ENCODE measurements at places on chromosomes 16 and 17.
A peak's percentile ranks its signal among the peaks of the same experiment; 100 is the strongest.

- DNase-seq = no peak
These were observed 42.4 kb downstream of the RPA1 start for GRCh38 chr17:1872254-1872653.

DNA sequence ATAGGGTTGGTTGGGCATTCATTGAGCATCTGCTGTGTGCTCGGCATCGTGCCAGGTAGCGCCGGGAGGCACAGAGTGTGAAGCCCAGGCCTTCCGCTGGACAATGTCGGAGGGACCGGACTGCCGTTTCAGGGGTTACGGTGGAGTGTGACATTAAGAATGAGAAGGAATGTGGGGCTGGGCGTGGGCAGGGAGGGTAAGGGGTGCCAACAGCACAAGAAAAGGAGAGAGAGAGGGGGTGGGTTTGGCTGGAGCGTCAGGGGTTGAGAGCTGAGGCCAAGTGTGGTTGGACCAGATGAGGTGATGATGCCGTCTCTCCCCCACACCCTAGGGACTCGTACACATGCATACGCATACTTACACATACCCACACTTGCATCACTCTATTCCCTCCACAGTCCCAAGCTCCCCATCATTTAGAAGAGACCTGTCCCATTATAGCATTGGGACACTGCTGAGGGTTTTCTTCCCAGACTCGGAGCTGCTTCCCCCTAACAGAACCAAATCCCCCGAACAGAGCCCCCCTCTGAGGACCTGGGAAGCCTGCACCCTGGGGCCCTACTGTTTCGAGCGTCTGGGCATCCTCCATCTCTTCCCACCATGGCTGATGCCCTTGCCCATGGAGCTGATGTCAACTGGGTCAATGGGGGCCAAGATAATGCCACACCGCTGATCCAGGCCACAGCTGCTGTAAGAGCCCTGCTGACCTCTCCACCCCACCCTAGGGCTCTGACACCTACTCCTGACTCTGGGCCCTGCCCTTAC, 3.3 kb upstream of the KCTD11 start:
- DNase-seq = no peak

GRCh38 chr16:89431158-89431584, 59.2 kb downstream of the ANKRD11 start:
- DNase-seq = no peak

DNA sequence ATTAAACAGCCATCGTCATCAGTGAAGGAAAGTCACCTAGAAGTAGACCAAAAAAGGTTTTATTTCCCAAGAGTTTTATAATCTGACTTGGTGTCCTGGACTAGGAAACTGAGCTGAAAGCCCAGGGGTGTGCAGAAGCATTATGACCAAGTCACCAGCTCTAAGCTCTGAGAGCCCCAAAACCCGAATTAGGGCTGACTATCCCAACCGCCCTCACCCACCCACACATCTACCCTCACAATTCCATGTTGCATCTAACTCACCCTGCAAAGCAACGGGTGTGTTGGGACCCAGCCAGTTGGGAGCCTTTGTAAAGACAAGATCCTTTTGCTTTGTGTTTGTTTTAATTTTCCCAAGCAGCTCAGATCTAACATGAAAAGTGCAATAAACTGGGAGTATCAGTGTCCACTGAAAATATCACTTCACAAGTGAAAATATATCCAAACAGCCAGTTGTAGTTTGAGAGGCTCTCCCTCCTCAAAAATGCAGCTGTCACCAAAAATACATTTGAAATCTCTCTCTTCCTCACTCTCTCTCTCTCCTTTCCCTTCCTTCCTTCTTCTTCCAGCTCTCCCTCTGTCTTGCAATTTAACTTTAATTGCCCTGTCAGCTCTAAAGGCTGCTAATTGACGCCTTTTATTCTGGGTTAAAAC, 16.2 kb upstream of the NOG start:
- no peak for DNase-seq

DNA sequence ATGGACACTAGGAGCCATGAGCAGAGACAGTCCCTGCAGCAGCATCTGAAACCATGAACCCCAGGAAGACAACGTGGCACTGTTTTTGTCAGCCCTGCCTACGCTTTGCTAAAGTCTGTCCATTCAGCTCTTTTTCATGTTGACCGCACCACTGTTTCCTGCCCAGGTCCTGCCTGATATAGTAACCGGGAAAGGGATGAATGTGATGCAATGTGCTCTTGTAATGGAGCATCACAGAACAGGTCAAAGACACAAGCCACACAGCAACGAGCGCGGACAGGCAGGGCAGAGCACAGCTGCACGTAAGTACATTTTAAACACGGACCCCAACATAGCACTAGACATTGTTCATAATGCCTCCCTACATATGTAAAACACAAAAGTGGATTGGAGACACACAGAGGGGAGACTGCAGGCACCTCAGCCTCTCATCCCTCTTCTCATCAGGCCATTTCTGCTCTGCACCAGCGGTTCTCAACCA, 16.9 kb upstream of the TNFRSF13B start:
- no peak for DNase-seq

- DNase-seq = no peak
These were observed 3.2 kb upstream of the NLRP1 start for GRCh38 chr17:5587438-5588032.

GRCh38 chr16:67884684-67885083, at the start of gene NRN1L:
Gene NRN1L (plus strand): TSS chr16:67884885. CDS start chr16:67884904, 19 bp downstream.
- peak; percentile 27 for DNase-seq

GRCh38 chr16:61289141-61289540, 747.1 kb downstream of the CDH8 start:
- no peak for DNase-seq

GRCh38 chr16:55499281-55499680, 9.6 kb upstream of the LPCAT2 start:
- DNase-seq = no peak

DNA sequence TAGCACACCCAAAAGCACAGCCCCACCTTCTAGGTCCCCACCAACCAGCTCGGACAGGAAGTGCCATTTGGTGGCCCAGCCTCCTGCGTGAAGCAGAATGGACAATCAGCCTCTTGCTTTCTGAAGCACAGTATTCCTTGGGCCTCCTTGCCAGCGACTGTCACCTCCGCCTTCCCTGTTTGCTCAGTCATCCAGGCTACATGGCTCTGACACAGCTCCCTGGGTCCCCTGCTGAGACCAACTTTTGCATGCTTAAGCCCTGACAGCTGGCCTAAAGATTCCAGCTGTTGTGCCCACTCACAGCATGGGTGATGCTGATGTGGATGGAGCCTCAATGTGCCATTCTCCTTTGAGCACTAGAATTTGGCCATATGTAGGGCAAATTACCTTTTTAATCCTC, 4.5 kb upstream of the CACNG5 start:
- no peak for DNase-seq

- DNase-seq = no peak
These were observed 26.6 kb downstream of the STH start for GRCh38 chr17:46025510-46026165.

- DNase-seq = no peak
These were observed 79.5 kb downstream of the ANKRD11 start for GRCh38 chr16:89410794-89411309.

DNA sequence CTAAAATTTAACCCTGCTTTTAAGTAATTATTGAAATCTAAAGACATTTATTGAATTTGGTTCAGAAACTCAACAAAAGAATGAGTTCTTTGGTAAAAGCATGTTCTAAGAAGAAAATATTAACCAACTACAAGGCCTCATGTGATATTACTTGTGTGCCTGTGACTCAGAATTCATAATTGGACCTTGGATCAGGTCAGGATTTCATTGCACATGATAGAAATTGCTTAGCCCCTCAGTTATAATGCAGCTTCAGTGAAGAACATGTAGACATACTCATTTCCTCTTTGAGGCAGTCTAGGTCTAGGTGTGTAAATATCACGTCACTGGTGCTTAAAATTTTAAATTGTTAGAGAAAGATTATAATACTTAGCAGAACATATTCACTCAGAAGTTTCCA, 410.0 kb upstream of the SOX9 start:
- no peak for DNase-seq

GRCh38 chr17:83149761-83150251, 70.4 kb downstream of the METRNL start:
- no peak for DNase-seq

DNA sequence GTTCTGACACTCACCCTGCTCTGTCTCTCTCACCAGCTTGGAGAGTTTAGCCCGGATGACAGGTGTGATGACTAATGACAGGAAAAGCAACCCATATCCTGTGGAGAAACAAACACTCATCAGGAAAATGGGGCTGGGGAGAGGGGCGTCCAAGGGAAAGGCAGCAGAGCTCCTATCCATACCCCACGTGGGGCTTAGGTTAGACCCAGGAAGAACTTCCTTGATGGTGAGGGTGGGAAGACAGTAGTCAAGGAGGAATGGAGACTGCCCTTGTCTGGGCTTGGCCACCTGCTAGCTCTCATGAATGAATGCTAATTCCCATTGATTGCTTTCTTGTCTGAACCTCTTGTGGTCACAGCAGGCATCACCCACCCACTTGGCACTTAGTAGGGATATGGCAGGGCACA, 3.8 kb downstream of the SLC46A1 start:
- no peak for DNase-seq

DNA sequence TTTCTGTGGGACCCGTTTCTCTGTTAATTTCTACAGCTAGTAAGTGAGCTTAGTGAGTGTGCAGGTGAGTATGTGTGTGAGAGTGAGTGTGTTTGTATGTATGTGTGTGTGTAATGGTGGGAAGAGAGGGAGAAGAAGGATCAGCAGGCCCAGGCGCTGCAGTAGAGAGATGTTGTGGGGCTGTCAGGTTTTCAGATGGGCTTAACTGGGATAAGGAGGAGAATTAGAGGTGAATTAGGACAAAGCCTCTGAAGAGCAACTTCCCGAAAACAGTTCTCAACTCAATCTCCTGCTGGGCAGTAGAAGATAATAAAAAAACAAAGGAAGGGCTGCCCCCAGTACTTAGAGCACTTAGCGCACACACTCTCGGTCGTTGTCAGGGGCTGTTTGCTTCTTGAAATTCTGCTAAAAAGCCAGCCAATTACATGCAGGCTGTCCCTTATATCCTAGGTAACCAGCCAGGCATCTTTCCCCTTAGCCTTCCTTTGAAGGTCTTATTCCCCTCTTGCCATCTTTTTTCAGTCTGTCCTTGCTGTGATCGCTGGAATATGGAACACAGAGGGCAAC, 63.4 kb downstream of the CLEC16A start:
- DNase-seq = no peak

GRCh38 chr17:57935833-57936807, 19.1 kb downstream of the CUEDC1 start:
- no peak for DNase-seq

DNA sequence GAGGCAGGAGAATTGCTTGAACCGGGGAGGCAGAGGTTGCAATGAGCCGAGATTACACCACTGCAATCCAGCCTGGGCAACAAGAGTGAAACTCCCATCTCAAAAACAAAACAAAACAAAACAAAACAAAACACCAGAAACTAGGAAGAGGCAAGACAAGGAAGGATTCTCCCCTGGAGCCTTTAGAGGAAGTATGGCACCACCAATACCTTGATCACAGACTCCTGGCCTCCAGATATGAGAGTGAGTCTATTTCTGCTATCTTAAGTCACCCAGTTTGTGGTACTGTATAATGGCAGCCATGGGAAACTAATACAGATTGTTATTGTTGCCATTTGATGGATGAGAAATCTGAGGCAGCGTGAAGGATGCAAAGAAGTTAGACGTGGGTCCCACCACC, 14.6 kb upstream of the CPPED1 start:
- no peak for DNase-seq

DNA sequence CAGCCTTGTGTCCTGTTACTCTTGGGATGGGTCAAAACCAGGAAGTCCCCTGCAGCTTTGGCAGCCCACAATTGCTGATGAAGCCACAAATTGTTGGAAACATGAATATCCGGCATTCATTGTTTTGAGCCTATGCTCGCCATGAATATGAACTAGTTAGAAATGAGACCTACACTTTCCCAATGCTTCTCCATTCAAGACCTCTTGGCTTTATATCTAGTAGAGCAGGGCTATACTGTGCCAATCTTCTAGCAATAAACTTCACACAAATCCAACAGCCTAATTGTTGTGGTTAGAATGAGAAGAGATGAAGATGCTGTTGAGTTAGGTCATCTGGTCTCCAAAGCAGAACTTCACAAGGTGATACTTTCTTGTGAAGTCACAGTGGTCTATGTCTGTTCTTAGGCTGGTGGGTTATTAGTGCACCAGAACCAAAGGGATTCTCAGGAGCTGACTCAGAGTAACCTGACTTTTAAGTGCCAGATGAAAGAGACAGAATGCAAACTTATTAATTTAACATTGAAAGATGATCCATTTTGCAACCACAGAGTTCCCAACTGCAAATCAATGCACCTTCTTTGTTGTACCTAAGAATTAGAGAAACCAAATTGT, 13.7 kb upstream of the KRT23 start:
- DNase-seq = no peak

DNA sequence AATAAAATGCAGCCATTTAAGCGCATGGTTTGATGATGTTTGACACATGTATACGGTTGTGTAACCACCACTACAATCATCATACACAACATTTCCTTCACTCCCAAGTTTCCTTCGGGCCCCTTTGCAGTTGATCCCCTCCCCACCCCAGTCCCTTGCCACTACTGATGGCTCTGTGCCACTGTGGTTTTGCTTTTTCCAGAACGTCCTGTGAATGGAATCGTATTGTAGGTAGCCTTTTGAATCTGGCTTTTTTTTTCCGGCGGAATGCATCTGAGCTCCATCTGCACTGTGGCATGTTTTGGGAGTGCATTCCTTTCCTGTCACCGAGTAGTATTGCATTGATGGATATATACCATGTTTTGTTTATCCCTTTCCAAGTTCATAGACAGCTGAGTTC, 15.1 kb upstream of the MAP2K3 start:
- no peak for DNase-seq

DNA sequence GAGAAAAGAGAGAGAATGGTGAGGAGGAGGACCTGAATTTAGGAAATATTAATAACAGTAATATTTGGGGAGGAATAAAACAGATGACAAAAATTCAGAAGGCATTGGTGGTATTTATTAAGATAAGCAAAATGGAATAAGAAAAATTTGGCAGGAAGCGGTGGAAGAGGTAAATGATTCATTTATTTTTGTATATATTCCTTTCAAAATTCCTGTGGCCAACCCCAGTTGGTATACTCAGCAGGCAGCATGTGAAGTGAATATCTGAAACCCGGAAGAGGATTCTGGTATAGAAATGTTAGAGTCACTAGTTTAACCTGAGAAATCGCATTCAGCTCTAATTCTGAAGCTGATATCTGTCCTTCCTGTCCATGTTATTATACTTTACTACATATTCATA, 792.0 kb downstream of the KCNJ2 start:
- no peak for DNase-seq
